ENCODE measurements at places on chromosomes 2 and 18. TPM values are rescaled to one million over a fixed set of nuclear protein-coding genes. Genes with fewer than 3 reads are reported as not detected.
A peak's percentile ranks its signal among the peaks of the same experiment; 100 is the strongest.

GRCh38 chr2:206502729-206503128 lies 59.4 kb downstream of the ADAM23 start:
- no peak for DNase-seq

GRCh38 chr2:3399829-3400228 lies 20.3 kb downstream of the TRAPPC12 start:
- no peak for DNase-seq

DNA sequence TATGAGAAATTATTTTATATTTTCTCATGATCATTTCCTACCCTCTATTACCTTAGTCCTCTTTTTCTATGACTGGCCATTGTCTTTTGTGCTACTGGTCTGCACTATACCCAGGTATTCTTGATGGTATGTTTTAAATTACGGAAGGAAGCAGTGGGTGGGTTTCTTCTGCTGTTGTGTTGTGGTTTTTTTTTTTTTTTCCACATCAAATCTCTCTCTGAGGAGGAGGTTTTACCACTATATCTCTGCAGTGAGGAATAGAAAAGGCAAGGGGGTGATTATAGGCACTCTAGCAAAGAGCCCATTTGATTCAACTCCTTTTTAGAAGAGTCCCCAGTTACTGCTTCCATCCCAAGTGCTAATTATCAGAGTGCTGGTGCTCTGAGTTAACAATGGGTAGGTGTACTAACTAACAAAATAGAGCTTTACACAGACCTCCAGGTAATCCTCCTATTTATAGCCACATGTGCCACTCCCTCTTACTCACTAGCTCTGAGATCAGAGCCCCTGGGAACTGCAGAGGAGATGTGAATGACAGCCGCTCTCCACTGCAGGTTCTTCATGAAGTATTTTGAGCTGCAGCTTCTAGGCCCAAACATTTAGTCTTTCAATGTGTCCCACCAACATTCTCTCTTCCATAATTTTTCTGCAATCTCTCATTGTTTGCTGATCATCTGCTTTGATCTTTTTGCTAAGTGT lies 301.6 kb upstream of the GULP1 start:
- DNase-seq = no peak

DNA sequence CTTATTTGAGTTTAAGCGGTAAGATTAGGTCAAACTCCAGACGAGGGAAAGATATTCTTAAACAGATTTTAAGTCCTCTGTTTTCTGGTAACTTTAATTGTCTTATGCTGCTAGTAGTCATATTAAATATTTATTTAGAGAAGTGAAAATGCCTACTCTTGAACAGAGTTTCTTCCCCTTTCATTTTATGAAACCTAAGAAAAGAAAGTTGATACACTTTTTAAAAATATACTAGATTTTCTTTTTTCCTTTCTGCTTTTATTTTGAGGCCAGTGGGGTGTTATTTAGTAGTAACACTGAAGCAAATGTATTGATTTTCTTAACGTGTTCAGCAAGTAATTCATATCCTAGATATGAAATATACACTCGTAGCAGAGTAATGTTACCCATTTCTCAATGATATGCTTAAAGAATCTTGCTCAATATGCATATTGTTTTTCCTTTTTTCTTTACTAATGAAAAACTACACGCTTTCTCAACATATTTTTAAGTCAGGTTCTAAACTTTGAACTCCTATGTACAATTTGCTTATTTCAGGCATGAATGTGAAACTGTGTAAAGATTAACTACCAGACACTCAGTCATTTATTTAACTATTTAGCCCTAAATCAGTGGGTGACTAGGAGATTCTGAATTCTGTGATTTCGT lies 691 bp downstream of the KYNU start:
- DNase-seq = no peak

IL1RL1 gene
- 12.3 TPM for total RNA-seq

SNRNP200 gene
- 35.0 TPM for total RNA-seq

DNA sequence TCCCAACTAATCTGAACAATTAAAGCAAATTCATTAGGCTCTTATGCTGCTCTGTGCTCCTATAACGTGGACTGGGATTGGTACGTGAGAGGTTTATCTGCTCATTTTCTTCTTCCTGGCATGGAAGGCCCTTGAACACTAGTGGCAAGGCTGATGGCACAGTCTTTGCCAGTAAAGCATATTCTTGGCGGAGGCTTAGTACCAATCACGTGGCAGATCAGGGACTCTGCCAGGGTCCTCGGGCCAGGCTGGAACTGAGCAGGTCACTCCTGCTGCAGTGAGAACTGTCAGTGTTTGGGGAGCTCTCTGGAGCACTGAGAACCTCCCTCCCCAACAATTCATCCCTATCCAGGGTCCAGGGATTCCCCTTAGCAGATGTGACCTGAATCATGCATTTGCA lies 3.7 kb upstream of the ALPK2 start:
- no peak for DNase-seq

DNA sequence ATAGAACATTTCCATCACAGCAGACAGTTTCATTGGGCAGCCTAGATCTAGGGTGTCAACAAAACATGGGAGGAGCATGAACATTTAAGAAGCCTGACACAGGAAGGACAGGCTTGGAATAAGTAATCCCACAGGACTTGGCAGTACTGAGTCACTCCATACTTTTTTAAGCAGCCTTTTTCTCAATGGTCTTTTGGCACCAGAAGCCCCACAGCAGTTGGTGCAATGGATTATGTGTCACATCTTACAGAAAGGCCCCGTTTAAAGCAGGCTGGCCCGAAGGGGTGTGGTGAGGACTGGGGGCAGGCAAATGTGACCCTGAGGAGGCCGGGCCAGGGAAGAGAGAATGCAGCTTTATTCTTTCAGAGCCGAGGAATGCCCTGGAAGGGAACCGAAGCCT lies 26.6 kb downstream of the SPTBN1 start:
- peak; percentile 43 for DNase-seq

DNA sequence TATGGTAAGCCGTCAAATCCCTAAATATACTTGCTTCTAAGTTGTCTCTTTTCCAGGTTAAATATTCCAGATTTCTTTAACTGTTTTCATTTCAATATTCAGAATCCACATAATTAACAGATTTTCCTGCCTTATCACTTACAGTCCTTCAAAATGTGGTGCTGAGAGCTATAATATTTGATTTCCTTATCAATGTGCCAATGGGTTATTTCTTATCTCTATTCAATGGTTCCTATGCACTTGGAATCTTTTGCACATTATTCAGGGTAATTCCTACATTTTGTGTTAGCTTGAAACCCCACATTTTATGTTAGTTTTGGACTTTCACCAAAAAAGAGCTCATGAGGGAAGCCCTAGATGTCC lies 173.5 kb downstream of the ZFP36L2 start:
- no peak for DNase-seq

CRYGA gene
- not detected for total RNA-seq

DNA sequence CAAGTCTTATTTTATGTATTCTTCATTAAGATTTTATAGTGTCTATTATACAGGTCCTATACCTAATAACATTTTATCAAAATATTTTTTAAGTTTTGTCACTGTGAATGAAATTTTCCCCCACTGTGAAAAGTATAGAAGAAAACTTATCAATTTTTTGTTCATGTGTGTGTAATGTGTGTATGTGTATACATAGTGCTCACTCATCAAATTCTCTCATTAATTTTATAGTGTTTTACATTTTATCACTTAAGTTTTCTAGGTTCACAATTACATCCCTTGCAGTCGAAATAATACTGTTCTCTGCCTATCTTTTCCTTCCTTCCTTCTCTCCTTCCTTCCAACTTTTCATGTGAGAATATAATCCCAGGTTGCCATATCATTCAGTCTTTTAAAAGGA lies 93.2 kb upstream of the FBXO11 start:
- DNase-seq = no peak

IMPACT gene
- total RNA-seq = 63.9 TPM

REL gene
- 1.8 TPM for total RNA-seq

DNA sequence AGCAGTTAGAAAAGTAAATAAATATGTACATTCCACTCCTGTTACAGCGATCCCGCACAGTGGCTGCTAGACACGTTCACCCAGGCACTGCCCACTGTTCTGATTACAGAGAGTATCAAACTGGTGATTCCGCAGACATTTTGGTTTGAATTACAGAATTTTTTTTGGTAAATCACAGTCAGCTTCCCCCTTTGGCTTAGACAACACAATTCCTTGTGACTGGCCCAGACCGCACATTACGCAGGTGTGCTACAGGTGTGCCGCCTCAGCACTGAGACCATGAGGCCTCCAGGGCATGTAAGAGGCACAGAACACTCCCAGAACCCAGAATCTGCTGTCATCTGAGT lies 112.3 kb downstream of the PXDN start:
- no peak for DNase-seq

GRCh38 chr2:81650048-81650971 lies 1345.8 kb upstream of the LRRTM1 start:
- DNase-seq = no peak

DNA sequence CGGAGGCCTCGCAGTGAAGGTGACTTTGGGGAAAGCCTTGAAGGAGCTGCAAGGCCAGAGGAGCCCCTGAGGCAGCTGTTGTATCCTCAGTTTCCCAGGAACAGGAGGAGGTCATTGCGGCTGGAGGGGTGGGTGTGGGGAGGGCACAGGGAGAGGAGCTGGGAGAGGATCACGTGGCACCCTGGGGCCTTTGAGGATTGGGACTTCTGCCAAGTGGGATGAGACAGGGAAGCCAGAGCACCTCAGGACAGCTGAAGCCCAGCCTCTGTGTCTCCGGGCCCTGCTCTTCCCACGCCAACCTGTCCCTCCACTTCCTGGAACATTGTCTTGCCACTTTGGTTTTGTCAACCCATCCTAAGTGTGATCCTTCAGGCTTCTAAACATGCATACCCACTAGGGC lies 19.4 kb upstream of the RRM2 start:
- DNase-seq = no peak

PROM2 gene
- 10.6 TPM for total RNA-seq

DNA sequence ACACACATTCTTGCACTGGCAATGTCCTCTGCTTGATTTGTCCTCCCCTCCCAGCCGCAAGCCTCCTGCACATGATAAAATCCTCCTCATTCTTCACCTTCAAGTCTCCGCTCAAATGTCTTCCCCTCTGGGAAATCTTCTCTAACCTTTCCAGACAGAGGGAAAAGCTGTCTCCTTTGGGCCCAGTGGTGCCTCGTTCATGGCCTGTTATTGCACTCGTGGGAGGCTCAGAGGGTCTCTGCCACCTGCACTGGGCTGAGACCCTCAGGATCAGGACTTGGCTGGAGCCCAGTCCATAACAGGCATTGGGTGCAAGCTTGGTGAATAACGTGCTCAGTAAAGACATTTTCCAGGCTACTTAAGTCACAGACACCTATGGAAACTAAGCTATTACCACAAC lies 68.6 kb downstream of the PTGR3 start:
- no peak for DNase-seq

GRCh38 chr2:222303828-222304736 lies 5.3 kb upstream of the PAX3 start:
- DNase-seq = no peak

DNA sequence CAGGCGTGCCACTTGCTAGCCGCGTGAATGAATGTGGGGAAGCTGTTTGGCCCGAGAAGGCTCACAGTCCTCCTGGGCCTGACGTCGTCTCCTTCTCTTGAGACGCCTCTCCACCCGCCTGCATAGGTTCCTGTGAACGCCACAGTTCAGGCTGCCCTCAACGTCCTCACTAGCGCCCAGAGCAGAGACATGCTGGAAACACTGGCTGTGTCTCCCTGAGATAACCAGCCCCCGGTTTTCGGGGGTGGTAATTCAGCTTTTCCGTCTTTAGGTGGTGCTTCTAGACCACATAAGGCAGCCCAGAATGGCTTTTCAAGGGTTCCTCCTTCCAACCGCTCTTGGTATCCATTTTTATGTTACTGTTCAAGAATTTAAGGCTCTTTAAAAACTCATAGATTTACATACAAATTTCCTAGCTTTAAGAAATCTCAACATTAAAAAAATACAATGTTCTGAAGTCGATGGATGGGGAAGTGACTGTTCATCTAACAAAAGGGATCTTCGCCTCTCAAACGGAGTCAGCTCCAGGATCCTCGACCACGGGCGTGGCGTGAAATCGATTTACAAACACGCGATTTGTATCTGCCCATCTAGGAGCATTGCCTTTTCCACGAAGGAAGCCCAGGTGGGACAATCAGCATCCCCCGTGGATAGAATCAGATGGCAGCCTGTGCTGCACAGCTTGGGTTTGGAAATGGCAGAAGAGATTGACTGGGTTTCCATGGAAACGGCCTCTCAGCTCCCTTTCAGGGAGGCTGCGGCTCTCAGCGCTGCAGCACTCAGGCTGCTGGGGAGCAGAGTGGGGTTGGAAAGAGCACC lies 110.6 kb upstream of the PXDN start:
- DNase-seq = no peak

- DNase-seq = no peak
Measured at GRCh38 chr2:161166538-161167409, 6.5 kb downstream of the TANK start.

DNA sequence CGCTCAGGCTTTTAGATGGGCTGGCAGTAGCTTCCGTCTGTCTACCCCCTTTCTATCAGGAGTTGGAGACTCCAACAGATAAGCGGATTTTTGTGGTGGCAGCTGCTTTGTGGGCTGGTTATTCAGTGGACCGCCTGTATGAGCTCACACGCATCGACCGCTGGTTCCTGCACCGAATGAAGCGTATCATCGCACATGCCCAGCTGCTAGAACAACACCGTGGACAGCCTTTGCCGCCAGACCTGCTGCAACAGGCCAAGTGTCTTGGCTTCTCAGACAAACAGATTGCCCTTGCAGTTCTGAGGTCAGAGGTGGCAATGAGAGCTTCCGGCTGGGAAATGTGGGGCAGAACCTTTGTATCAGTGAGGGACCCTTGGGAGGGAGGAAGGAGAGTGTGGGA lies 14.8 kb downstream of the CAD start:
- no peak for DNase-seq

POTEJ gene
- total RNA-seq = not detected

GRCh38 chr18:48637081-48637990 lies 98.5 kb downstream of the CTIF start:
- DNase-seq = peak; percentile 11

CDH19 gene
- 1.5 TPM for total RNA-seq

- DNase-seq = no peak
Measured at GRCh38 chr2:200467806-200468681, 41.8 kb downstream of the KCTD18 start.

GRCh38 chr2:62084801-62085200 lies 111.1 kb upstream of the B3GNT2 start:
- DNase-seq = no peak

CKAP2L gene
- total RNA-seq = not detected

HADHA gene
- total RNA-seq = 94.7 TPM

DNA sequence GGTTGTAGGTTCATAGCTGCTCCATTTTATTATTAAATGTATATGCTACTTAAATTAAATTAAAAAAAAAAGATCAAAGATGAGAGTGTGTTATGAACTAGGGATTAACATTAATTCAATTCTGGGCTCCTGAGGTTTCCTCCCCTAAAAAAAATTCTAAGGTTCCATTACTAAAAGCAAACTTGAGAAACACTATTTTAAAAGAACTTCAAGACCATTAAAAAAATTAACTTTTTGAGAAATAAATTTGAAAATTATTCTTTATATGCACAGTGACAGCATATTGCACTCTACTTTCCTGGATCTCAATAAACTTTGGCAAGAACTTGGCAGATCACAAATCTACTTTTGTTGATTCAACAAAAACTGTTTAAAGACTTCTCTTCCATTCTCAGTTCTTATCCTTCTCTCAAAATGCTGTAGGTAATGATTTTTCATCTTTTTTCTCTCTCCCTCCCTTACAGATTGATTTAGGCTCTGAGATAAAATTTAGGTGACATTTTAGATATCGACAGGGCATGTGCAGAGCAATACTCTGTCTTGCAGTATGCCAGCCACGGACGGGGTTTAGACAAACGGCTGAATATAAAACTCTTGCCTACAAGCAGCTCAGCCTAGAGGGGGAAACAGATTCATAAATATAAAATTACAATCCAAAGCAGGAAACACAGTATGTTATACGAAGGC lies 592 bp upstream of the MARS2 start:
- DNase-seq = no peak

ANTXR1 gene
- total RNA-seq = 63.0 TPM
